ENCODE measurements at places on chromosomes 5 and 9.

DNA sequence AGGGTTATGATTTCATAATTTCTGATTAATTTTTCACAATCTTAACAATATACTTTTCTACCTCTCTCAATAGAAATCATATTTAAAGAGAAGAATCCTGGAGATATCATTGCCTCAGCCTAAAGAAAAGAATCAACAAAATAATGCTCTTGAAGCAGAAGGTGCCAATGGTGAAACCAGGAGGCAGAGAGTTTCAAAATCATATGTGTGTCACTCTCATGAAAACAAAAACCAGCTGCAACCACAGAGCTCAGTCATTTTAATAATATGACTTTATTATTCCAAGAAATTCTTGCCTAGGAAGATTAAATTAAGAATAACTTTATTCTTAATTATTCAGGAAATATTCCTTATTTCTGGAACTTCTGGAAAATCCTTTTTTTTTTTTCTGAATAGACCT is 266.8 kb upstream of the ACTBL2 start:
- no peak for DNase-seq

- DNase-seq: no peak
These were observed 40.0 kb downstream of the GAS1 start for GRCh38 chr9:86907346-86907745.

DNA sequence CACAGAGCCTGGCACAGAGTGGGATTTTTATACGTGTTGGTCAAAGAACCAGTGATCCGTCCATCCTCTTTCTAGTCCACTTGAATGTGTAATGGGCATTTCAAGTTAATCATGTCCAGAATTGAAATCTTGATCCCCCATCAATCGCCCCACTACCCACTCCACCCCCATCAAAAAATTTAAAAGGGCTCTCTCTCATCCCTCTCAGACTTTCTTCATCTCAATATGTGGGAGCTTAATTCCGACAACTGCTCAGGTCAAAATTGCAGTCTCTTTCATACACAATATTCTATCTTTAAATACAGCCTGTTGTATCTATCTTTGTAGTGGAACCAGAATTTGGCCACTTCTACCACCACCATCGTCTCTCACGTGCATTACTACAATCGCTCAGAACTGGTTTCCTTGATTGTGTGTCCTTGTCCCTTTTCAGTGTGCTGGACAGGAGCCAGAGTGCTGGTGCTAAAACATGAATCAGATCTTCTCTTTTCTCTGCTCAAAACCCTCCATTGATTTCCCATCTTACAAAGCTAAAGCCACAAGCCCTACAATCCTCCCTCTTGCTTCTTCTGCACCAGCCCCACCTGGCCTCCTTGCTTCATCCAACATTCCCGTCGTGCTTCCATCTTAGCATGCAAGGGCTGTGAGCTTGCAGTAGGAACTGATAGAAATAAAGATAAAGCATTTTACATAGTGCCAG is 786 bp upstream of the KIF3A start:
- no peak for DNase-seq

DNA sequence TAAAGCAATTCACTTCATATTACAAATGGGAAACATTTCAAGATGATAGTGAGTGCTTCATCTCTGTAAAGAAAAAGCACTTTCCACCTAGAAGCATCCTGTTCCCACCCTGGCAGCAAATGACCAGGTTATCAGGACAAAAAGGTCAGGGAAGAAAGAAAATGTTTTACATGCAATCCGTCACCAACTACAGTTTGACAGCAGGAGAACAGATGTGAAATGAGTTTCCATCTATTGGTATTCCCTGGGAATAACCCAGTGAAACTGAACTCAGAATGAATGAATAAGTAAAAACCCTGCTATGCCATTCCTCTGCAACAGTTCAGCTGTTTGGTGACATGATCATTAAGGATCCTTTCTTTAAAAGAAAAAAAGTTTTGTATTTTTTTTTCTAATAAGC is 67.6 kb downstream of the HTR1A start:
- no peak for DNase-seq

DNA sequence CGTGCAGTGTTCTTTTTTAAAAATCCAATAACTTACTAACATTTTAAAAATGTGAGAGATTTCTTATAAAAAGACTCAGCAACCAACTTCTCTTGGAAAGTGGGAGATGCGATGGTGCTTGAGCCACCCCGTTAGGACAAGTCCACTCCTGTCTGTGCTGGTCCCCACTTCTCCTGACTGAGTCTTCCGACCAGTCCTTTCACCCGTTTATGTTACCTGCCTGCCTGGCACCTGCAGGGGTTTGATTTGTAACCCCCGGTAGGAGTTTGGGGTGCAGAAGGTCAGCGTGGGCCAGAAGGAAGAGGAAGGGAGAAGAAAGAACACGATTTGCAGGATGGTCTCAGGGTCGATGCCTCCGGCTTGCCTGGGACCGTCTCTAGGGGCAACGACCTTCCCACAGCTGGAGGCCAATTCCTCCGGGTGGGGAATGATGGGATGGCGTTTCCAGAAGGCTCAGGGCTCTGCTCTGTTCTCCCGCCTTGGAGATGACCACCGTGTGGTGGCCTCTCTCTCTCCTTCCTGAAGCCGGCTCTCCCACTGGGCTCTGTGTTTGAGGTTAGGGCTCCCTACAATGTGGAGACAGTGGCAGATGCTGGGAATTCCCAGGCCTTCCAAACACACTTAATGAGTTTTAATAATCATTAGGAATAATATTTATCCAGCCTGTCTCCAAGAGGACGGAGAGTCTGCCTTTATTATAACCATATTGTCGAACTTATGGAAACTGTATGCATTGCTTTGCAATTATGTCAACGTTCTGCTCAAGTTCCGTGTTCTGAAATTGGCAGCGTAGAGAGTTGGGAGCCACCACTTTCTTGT is 14.8 kb downstream of the COL27A1 start:
- DNase-seq: no peak

DNA sequence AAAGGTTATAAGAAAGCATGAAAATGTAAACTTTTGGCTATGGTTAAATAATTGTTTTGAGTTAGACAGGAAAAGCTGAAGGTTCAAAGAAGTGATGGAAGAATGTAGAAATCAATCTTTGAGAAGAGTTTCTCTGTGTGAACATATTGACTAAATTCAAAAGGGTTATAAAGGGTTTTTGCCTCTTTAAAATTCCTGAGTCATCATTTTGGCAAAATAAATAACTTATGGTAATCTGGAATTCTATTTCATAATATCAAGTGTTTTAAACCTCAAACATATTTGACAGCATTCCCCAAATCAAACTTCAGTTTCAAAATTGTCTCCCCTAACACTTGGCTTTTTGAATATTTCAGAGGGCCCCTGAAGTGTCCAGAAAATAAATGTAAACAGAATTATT is 60.6 kb upstream of the SPINK5 start:
- DNase-seq: no peak

GRCh38 chr9:89675058-89675742 is 70.4 kb downstream of the GADD45G start:
- no peak for DNase-seq

GRCh38 chr9:129962451-129962864 is 80.5 kb downstream of the FNBP1 start:
- no peak for DNase-seq

DNA sequence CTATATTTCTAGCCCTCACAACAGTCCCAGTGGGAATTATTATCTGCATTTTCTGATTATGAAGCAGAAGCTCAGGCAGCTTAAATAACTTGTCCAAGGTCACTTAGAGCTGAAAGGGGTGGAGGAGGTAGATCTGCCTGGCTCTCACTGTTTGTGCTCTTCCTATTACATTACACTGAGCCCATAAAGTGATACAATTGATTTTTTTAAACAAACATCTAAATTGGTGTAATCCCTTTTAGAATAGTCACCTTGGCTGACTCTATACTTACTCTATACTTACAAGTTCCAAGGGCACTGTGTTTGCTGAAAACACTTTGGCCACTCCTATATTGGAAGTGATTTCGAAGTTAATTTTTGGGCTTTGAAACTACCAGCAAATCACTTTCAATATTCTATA is 144.7 kb downstream of the APBA1 start:
- no peak for DNase-seq

GRCh38 chr5:137630972-137631370 is 104.9 kb downstream of the KLHL3 start:
- no peak for DNase-seq

- no peak for DNase-seq
These were observed 137.3 kb downstream of the KIAA0825 start for GRCh38 chr5:94481059-94481458.

DNA sequence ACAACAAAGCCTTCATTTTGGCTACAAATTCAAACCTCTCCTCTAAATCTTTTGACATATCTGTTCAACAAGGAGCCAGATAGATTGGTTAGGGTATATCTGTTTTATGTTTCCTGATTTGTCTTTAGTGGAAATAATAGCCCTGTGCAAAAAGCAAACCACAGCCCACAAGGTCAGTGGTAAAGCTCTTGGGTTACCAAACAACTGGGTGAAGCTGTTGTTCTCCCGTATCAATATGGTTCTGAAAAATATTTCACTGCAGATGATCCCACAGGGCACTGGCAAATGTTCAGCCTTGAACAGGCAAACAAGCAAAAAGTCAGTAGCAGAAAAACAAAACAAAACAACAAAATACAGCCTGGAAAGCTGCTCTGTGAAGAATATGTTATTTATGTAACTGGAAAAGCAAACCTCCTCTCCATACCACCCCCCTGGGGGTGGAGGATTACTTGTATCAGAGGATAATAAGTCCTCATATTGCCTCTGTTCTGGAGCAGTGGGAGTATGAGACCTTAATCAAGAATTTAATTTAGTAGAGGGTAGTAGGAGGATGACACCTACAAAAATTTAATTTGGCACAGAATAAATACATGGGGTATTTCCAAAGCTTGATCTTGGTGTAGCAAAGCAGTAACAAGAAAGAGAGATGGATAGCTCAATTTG is 20.8 kb upstream of the PTBP3 start:
- no peak for DNase-seq

DNA sequence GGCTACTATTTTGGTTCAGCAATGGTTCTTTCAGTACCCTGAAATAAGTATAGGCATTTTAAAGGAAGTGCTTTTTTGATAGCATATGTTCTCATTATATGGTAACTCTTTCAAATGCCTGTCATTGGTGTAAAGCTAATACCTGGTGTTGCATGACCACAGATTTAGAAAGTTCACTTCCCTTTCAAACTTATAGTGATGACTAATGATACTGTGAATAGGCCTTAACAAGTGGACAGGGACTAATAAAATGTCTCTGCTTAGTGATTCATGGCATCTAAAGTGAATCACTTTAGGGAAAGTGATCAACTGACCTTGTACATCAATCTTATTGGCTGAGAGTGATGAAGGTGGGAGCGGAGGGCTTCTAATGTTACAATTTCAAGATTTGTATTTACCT is 21.6 kb downstream of the MRPL22 start:
- no peak for DNase-seq

DNA sequence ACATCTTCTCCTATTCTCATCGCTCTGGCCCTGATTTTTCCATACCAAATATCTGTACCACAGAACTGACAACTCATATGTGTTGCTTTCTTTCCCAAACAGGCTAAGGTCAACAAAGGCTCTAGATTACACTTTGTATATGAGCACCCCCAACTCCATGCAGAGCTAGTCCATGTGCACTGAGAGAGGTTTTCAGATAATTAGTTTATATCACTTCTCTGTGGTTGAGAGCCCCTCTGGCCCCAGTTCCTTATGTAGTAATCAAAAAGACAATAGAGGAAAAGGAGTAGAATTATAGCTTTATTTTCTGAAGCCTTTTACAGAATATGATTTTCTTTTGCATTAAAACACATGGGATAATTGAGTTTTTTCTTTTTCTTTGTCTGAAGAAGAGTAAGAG is 120.0 kb downstream of the TRIO start:
- DNase-seq: no peak

- DNase-seq: no peak
These were observed 228.8 kb downstream of the PLK2 start for GRCh38 chr5:58231041-58231440.

GRCh38 chr9:91302831-91303230 is 58.9 kb downstream of the AUH start:
- DNase-seq: no peak

GRCh38 chr9:93035821-93036351 is 22.6 kb upstream of the SUSD3 start:
- DNase-seq: no peak

GRCh38 chr9:130707225-130707976 is 13.8 kb downstream of the EXOSC2 start:
- DNase-seq: peak; percentile 77

GRCh38 chr5:113246361-113246870 is 188.4 kb downstream of the TSSK1B start:
- no peak for DNase-seq

- DNase-seq: no peak
These were observed 1564.4 kb downstream of the EFNA5 start for GRCh38 chr5:106106384-106106783.

DNA sequence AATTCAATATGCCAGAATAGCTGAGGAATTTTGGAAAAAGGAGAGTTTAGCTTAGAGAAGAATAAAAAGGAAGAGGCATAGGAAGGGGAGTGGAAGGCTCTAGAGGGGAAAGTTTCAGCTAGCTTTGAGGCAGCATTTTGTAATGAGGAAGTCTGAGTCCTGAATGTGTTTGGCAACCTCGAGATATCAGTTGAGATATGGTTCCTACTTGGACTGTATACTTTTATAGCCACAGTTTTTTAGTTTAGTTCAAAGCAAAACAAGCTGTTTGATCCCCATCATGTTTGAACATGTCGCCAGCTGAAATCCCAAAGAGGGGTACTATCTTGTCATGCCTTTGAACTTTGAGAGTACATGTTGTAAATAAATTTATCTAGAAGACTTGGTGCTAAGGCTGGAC is 559.0 kb upstream of the FTMT start:
- no peak for DNase-seq

DNA sequence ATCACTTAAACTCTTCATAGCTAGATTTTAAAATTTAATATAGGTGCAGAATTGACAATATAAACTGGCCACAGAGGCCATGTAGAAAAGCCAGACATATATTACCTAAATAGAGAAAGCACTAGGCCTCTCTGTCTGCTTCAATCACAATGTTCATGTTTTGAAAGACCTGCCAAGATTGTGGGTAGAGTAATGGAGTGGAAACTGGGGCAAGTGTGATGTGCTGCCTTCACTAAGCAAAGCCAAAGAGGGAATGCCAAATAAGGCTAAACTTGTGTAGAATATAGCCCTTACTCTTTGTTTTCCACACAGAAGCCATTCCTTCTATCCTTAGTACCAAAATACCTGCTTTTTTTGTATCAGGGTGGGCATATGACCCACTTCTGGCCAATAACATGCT is 15.1 kb upstream of the ISOC1 start:
- DNase-seq: no peak

GRCh38 chr9:103364753-103365152 is 369.6 kb downstream of the CYLC2 start:
- DNase-seq: no peak

- no peak for DNase-seq
These were observed 129.7 kb downstream of the CEMIP2 start for GRCh38 chr9:71638627-71639026.

DNA sequence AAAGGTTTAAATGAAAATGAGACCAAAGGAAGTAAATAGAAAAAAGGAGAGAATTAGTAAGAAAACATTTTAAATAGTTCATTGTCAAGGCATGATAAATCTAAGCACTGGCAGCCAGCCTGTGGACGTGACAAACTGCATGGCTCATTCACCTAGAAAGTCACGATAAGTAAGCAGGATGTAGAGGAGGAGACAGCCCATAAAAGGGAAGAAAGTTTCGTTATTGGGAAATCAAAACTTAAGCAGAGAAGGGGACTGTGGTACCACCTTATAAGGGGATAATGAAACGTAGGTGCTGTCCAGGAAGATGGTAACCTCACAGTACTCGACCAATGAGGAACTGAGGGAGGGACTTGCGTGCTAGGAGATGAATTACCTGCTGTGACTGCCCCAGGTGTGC is 494.5 kb upstream of the GRAMD2B start:
- no peak for DNase-seq
